ENCODE measurements at places on chromosomes 1 and 21.

DNA sequence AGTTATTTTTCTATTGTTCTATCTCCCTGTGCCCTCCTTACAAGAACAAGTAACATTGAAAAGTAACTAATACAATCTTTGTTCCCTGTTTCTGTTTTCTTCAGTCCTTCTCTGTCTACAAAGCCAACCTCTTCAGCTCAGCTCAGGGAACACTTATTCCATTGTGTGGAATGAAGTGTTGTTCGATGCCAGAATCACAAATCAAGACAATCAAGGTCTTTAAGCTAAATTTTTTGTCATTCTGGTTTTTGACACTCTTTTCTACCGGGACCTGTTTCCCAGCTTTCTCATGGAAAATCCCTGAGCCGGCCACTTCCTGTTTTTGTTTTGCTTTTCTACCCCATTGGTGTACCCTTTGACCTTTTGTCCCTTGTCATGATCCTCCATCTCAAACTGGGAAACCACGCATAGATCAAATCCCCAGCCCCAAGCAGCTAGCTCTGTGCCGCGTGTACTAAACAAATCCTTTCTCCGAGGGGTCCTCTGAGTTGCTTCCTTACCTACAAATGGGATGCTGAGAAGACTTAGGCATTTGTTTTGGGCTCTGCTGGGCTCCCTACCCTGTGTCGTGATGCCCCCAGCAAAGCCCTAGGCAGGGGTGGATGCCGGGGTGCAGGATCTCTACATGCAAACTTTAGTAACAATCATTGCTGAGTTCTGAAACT, 141.8 kb downstream of the TOMM20 start:
- no peak for DNase-seq

DNA sequence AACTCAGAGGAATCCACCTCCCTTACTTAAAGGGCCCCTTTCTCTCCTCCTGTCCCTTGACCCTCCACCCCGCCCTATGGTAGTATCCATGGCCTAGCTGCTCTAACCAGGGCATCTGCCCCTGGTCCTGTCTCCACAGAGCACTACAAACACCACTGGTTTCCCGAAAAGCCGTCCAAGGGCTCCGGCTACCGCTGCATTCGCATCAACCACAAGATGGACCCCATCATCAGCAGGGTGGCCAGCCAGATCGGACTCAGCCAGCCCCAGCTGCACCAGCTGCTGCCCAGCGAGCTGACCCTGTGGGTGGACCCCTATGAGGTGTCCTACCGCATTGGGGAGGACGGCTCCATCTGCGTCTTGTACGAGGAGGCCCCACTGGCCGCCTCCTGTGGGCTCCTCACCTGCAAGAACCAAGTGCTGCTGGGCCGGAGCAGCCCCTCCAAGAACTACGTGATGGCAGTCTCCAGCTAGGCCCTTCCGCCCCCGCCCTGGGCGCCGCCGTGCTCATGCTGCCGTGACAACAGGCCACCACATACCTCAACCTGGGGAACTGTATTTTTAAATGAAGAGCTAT, 1.7 kb downstream of the BTG2 start:
- DNase-seq = no peak

GRCh38 chr21:28604946-28605537, 387.6 kb downstream of the LTN1 start:
- no peak for DNase-seq

DNA sequence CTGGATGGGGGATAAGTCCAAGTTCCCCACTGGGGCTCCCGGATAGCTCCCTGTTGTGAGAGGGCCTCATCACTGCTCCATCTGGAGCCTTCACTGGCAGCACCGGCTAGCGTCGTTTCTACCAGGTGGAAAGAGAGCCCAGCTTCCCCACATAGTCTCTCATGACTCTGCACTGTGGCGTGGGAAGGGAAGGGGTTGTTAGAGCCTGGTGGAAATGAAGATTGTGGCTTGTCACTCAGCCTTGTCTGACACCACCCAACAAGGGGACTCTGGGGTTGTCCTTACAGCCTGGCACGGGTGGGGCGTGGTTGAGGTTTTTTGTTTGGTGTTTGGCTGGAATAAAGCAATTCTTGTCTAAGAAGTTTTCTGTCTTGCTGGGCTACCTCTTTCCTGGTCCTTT, 94.6 kb downstream of the ADARB1 start:
- DNase-seq = no peak

GRCh38 chr1:56532350-56532683, 47.0 kb downstream of the PLPP3 start:
- no peak for DNase-seq

DNA sequence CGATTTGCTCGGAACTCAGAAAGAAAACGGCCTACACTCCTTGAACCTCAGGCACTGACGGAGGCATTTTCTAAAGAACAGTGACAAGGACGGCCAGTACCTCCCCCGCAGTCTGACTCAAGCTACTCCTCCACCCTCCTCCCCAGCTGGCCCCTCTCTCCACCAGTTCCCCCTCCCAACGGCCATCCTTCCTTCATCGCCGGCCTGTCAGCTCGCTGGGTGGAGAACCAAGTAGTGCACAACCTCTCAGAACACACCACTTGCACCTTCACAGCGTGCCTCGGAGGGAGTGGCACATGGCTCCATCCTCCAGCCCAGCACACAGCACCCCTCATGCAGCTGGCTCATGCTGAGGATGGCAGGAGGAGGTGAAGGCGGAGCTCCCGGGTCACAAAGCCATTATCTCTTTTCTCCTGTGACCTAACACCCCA, 58.8 kb downstream of the TOR1AIP2 start:
- DNase-seq = no peak

- DNase-seq = no peak
Observed at GRCh38 chr1:182144646-182145030, 83.1 kb upstream of the ZNF648 start.

DNA sequence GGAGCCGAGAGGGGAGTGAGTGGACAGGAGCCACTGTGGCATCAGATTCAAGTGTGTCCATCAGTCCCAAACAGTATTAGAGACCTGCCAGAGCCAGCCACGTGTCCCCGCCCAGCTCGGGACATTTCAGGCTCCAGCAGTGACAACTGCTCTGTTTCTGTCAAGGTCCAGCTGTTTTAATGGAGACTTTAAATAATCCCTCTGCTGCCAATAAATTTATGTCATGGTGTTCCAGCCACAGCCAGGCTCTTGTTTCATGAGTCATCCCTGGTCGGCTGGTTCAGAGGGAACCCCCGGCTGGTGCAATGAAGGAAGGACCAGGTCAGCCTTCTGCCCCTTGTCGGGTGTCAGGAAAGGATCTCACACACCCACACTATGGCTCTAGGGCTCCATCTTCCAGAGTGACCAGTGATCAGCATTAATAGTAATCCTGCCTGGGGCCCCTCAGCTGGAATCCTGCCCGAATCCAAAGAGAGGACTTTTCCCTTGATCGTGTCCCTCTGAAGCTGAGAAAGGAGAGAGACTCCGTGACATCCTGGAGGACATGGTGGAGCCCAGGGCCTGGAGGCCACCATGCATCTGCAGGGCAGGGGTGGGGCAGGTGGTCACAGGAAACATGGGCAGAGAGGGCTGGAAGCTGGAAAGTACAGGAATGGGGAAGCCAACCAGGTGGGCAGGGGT, 197.3 kb downstream of the MATN1 start:
- no peak for DNase-seq

DNA sequence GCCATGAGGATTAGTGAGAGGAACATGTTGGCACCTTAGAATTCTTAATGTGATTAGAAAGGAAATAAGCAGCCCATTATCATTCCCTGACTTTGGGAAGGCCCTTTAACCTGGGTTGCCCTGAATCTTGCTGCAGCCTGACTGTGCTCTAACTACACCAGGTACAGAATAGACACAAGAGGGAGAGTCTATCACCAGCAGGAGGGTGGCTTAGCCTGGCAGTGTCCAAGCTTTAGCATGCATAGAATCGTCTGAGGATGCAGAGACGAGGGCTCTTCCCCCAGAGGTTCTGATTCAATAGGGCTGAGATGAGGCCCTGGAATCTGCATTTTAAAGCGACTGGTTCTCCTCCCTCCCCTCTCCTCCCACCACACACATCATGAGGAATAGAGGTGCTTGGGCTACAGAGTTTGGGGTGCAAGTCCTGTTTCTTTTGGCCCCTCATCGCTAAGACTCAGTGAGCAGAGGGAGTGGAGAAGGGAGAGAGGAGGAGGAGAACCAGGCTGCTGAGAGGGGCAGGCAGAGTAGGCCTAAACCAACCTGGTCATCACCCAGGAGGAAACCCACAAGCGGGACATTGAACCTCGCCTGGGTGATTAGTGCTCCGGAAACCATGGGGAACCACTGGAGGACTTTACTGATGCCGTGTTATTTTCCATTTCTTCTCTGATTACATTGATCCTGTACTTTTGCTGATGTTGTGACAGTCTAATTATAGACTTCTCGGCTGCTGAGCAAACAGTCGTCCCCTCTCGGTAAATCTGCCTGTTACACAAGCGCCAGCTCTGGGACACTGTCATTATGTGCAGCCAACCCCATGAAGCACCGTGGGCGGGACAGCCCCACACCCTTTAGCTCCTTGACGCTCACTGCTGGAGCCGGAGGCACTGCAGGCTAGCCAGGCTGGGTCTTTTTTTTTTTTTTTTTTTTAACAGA, 6.3 kb upstream of the TENT5C start:
- DNase-seq = no peak

GRCh38 chr1:234062166-234062565, 157.7 kb downstream of the SLC35F3 start:
- DNase-seq = no peak

- no peak for DNase-seq
Observed at GRCh38 chr1:78254517-78254916, 208.8 kb downstream of the GIPC2 start.

GRCh38 chr1:211737115-211738035, 62.0 kb upstream of the NEK2 start:
- no peak for DNase-seq

DNA sequence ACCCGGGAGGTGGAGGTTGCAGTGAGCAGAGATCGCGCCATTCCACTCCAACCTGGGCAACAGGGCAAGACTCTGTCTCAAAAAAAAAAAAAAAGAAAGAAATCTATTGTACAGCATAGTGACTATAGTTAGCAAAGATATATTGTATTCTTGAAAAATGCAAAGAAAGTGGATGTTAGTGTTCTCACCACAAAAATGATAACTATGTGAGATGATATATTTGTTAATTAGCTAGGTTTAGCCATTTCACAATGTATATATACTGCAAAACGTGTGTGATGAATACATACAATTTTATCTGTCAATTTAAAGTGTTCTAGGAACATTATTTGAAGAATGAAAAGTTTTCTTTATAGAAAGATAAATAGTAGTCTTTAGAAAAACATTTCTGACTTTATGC, 179.9 kb downstream of the AK5 start:
- no peak for DNase-seq

DNA sequence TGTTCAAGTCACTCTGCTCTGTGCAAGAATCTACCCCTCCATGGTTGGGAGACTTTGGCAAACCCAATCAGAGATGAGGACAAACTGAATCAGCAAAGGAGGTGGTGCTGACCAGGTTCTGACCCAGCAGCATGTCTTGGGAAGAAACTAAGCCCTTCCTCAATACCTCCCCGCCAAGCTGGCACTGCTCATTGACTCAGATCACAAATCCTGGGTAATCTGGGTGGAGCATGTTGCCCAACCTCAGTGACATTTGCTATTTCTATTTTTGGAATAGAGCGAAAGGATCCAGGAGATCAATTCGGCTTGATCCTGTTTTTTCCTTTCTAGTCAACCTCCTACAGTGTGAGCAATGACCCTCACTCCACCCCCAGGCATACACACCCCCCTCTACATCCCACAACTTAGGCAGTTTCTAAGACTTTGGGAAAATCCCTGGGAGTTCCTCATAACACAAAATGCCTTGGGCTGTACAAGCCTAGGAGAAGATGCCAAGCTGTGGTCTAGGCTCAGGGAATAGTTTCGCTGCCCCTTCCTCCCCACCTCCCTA, 166.8 kb upstream of the KCNJ6 start:
- no peak for DNase-seq

- DNase-seq = no peak
Observed at GRCh38 chr1:26285366-26286063, 5.6 kb downstream of the SH3BGRL3 start.

GRCh38 chr1:98749152-98749756, 87.7 kb downstream of the SNX7 start:
- no peak for DNase-seq

DNA sequence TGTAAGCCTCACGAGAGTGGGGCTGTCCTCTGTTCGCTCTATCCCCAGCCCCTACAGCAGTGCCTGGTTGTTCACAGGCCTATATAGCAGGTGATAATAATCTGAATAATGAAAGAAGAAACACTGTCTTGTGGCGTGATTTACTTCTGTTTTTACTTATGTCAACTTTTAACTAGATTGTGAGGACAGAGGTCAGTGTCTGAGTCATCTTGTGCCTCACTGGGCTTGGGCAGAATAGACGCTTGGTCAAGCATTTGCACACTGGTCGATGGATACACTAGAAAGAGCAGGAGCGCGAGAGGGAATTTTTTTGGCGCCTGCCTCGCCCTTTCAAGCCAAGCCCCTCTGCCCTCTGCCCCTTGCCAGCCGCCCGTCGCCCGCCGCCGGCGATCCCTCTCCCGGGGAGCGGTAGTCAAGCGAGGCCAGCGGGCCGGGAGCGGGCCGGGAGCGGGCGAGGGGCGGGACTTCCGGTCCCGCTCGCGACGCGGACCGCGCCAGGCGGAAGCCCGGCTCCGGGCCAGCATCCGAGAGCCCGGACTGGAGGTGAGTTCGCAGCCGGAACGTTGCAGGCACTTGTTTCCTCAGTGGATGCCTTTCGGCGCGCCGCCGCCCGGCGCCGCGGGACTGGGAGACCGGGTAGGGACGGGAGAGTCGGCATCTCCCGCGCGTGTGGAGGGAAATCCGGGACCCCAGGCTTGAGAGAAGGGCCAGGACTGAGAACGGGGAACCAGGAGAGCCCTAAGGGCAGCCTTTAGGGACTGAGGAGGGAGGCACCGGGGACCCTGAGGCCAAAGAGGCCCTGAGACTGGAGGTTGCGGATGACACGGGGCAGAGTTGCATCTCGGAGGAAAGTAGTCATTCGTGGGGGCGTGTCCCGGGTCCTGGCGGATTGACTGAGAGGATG, at the start of gene DISP1:
Gene DISP1, plus strand, starts transcription at position 504 of the 904 bp plus-strand sequence. CDS start 127,785 bp downstream, outside the sequence.
- peak; percentile 73 for DNase-seq

DNA sequence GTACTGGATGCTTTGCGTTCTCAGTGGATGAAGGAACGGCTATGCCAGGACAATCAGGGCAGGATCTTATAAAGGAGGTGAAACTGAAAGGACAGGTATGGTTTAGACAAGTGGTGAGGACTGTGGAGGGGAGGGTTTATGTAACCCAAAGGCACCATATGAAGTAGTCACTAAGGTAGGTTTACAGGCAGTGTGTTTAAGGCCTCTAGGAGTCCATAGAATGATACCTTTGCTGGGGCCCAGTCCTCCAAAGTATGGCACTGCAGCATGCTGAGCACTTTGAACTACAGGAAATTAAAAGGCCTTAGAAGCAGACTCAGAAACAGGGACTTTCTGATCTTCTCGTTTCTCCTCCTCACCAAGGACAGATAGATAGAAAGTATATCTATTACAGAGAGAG, 304.7 kb upstream of the USP25 start:
- DNase-seq = no peak

GRCh38 chr1:183443011-183443410, 24.8 kb upstream of the NMNAT2 start:
- DNase-seq = no peak

All from GM12892 (cell line).